Suprapubic skin (tissue), 4 donors: ENCODE measurements at places on chromosomes 16 and 17.

DNA sequence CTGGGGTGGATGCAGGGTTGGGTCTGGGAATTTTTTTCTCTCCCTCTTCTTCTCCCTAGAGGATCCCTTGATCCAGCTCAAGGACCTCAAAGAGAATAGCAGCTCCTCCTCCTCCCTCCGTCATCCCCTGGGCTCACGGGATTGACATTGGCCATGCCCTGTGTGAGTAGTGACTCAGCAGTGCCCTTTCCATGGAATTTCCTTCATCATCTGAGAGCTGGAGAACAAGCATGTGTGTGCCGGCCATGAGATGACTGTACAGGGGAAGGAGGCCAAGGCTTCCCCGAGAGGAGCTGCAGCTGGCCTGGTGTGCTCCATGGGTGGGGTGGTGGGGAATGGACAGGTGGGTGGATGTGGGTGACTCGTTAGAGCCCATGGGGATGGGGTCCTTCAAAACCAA, 8.9 kb upstream of the WSCD1 start:
- no peak overlapping the region for H3K27ac ChIP-seq
- no peak overlapping the region for H3K4me3 ChIP-seq

DNA sequence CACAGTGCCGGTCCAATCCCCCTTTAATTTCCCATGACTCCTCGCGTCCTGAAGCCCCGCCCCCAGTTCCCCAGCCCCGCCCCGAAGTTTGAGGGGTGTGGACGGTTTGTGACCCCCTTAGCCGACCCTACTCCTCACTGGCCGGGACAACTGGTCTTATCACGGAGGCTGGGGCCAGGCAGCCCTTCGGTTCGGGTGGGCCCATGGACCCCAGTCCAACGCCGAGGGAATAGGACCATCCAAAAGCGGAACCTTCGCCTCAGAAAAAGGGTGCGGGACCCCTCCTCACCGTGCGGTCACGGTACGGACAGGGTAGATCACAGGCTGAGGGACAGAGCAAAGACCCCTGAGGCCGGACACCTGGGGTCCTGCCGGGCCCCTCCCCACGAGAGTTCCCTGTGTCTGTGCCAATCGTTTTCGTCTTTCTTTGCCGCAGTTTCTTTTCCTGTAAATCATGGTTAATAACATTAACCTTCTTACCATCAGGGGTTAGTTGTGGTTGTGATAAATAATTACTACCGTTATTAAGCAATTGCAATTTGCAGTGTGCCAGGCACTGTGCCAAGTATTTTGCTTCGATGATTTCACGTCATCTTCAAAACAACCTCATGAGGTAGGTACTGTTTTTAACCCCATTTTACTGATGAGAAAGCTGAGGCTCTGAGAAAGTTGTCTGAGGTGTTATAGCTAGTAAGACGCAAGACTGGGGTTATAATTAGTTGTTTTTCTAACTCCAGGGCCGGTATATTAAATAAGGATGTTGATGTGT, 543 bp downstream of the TMUB2 start:
- peaks cover 31% of the 10 kb centered on the region for H3K36me3 ChIP-seq
- peak overlapping the region; percentile 92 for H3K27ac ChIP-seq
- DNase-seq = no peak
- H3K4me1 ChIP-seq = peaks cover 30% of the 10 kb centered on the region
- no peaks in the 10 kb centered on the region for H3K27me3 ChIP-seq

GRCh38 chr17:74805591-74805991, 29.4 kb upstream of the NAT9 start:
- H3K4me1 ChIP-seq = no peaks in the 10 kb centered on the region
- no peak overlapping the region for H3K27ac ChIP-seq
- no peaks in the 10 kb centered on the region for H3K27me3 ChIP-seq
- H3K36me3 ChIP-seq = peaks cover 36% of the 10 kb centered on the region
- DNase-seq = no peak
- no peak overlapping the region for H3K4me3 ChIP-seq

DNA sequence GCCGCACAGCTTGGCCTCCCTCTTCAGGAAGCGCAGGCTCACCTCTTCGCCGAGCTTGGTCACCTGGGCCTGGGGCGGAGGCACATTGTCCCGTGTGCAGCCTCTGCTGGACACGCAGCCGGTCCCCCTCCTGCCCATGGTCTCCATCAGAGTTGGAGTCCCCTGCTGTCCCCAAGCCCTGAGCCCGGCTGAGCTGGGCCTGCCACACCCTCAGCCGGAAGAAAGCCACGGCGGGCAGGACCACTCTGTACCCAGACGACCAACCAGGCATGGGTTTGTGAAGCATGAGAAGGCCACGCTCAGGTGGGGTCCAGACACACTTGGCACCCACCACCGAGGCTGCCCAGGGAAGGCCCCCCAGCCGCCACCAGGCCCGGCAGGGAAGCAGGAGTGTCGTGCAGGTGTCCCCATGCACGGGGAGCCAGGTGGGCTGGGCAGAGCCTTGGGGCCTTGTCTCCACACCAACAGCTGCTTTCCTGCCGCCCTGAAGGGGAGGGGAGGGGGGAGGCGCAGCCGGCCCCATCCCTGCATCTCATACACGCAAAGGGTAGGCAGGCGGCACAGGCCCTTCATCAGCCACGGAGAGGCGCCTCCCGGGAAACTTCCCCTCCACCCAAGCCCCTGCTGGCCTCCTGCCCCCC, 5.2 kb downstream of the CCDC154 start:
- no peaks in the 10 kb centered on the region for H3K36me3 ChIP-seq
- no peaks in the 10 kb centered on the region for H3K27me3 ChIP-seq
- H3K27ac ChIP-seq = no peak overlapping the region
- H3K4me3 ChIP-seq = no peak overlapping the region

GRCh38 chr16:2473999-2474876, 689 bp upstream of the TBC1D24 start:
- peaks cover 23% of the 10 kb centered on the region for H3K27me3 ChIP-seq
- peak overlapping the region; percentile 59 for H3K4me3 ChIP-seq
- peaks cover 61% of the 10 kb centered on the region for H3K4me1 ChIP-seq
- peak overlapping the region; percentile 65 for H3K27ac ChIP-seq
- H3K36me3 ChIP-seq = no peaks in the 10 kb centered on the region

- DNase-seq = no peak
- H3K27me3 ChIP-seq = no peaks in the 10 kb centered on the region
- H3K27ac ChIP-seq = no peak overlapping the region
- H3K36me3 ChIP-seq = peaks cover 49% of the 10 kb centered on the region
Observed at GRCh38 chr16:31464781-31465260, 5.5 kb downstream of the ARMC5 start.

DNA sequence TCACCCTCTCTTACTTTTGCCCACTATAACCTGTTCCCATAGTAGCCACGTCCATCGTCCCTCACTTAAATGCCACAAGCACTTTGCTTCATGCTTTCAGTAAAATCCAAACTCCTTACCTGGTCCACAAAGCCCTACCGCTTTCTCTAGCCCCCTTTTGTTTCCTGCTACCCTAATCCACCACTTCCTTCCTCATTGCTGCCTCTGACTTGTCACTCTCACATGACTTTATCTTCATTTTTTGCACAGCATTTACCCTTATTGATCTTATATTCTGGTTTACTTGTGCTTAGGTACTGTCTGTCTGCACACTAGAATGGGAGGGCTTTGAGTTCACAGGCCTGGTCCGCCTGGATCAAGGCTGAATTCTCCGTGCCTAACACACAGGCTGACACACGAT, 340.0 kb downstream of the XYLT1 start:
- H3K4me1 ChIP-seq = no peaks in the 10 kb centered on the region
- peaks cover 35% of the 10 kb centered on the region for H3K36me3 ChIP-seq
- no peak for DNase-seq
- no peaks in the 10 kb centered on the region for H3K27me3 ChIP-seq
- H3K4me3 ChIP-seq = no peak overlapping the region

DNA sequence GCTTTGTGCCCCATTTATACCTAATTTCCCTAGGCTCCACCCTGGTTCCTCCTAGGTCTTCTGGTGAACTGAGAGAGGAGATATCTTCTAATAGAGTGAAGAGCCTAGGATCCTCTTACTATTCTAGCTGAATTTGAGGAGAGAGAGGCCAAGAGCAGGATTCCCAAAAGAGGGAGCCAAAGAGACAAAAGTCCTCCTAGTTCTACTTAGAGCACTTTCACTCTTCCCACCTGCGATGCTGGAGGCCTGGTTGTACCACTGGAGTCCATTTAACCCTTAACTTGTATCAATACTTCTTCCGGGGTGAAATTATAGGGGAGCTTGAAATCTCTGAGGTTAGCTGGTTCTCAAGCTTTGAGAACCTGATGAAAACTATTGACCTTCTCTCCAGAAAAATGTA, 3.4 kb upstream of the SSH2 start:
- H3K27me3 ChIP-seq = no peaks in the 10 kb centered on the region
- no peaks in the 10 kb centered on the region for H3K36me3 ChIP-seq
- no peak overlapping the region for H3K4me3 ChIP-seq
- DNase-seq = no peak

DNA sequence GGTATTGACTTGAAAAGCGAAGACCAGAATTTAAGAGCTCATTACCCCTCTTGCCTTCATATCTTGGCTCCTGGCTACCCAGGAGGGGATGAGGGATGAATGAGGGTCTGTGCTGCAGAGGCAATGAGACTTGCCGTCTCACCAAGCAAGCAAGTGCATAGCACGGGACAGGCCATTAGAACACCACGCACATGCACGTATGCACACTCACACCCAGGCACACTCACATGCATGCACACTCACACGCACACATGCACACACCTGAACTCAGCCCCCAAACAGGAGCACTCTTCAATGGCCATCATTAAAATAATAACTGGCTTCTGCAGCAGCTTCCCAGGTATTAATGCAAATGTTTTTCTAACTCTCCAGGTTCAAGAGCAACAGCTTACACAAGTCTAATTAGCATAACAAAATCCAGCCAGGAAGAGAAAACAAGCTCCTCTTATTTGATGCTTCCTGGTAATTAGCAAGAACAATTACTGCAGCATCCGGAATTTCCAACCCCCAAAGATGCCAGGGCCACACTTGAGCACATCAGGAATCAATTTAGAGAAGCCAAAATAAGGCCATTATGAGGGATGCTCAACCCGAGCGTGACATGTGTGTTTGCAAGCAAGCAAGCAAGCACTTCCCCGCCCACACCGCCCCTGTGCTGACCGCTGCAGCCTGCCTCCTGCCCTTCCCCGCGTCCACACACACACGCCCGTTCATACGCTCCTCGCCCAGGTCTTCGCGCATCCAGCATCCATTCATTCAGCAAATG, 171.6 kb upstream of the TNRC6C start:
- H3K4me1 ChIP-seq = no peaks in the 10 kb centered on the region
- H3K27me3 ChIP-seq = peaks cover 26% of the 10 kb centered on the region
- no peak for DNase-seq
- no peak overlapping the region for H3K27ac ChIP-seq
- H3K36me3 ChIP-seq = no peaks in the 10 kb centered on the region

DNA sequence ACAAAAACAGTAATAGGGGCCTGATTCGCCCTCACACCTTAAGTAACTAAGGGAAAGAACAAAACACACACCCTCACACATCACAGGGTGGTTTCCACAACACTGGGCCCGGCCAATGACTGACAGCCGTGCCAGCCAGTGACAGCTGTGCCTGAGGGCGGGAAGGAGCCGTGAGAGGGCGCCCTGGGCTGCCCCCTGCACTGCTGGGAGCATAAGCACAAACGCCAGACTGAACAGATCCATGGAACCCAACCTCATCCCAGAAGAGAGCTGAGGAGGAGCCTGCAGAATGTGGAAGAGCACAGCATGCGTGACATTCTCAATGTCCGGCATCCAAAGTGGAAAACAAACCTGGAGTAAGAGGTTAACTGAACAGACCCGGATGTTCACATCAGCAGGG, 16.0 kb downstream of the CSNK1D start:
- no peak overlapping the region for H3K4me3 ChIP-seq
- no peak overlapping the region for H3K27ac ChIP-seq
- peaks cover 96% of the 10 kb centered on the region for H3K36me3 ChIP-seq
- H3K27me3 ChIP-seq = no peaks in the 10 kb centered on the region
- no peak for DNase-seq

DNA sequence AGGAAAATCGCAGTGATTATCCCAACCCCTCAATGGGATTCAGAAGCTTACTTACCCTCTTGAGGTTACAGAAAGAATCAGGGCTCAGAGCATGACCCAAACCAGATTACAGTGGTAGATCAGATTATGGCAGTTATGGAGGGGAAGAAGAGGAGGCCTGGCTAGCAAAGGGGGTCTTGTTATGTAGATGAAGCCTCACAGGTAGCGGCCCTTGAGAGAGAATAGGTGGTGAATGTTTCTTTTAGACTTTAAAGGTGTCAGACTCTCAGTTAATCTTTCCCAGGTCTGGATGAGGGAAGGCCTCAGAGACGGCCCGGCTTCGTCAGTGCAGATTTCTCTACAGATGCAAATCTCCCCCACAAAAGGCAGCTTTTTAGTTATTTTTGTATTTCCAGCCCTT, 15.6 kb downstream of the RNF112 start:
- H3K4me1 ChIP-seq = peaks cover 9% of the 10 kb centered on the region
- H3K27me3 ChIP-seq = no peaks in the 10 kb centered on the region
- DNase-seq = no peak
- H3K36me3 ChIP-seq = no peaks in the 10 kb centered on the region
- no peak overlapping the region for H3K27ac ChIP-seq

- no peak overlapping the region for H3K4me3 ChIP-seq
- no peak for DNase-seq
- H3K36me3 ChIP-seq = no peaks in the 10 kb centered on the region
- H3K27me3 ChIP-seq = no peaks in the 10 kb centered on the region
Observed at GRCh38 chr16:76182041-76182635, 95.1 kb upstream of the CNTNAP4 start.

GRCh38 chr17:42285346-42286050, 2.8 kb upstream of the STAT5A start:
- no peaks in the 10 kb centered on the region for H3K36me3 ChIP-seq
- H3K4me1 ChIP-seq = peaks cover 57% of the 10 kb centered on the region
- H3K27ac ChIP-seq = no peak overlapping the region
- no peaks in the 10 kb centered on the region for H3K27me3 ChIP-seq
- DNase-seq = peak; percentile 45
- no peak overlapping the region for H3K4me3 ChIP-seq

GRCh38 chr17:76501018-76501826, at the start of gene RHBDF2:
Gene RHBDF2, minus strand, starts transcription at chr17:76501423. Its CDS starts 19,899 bp downstream, at chr17:76481524.
- H3K36me3 ChIP-seq = no peaks in the 10 kb centered on the region
- H3K4me3 ChIP-seq = peak within 1 kb of the TSS; percentile 69
- DNase-seq = peak; percentile 92

DNA sequence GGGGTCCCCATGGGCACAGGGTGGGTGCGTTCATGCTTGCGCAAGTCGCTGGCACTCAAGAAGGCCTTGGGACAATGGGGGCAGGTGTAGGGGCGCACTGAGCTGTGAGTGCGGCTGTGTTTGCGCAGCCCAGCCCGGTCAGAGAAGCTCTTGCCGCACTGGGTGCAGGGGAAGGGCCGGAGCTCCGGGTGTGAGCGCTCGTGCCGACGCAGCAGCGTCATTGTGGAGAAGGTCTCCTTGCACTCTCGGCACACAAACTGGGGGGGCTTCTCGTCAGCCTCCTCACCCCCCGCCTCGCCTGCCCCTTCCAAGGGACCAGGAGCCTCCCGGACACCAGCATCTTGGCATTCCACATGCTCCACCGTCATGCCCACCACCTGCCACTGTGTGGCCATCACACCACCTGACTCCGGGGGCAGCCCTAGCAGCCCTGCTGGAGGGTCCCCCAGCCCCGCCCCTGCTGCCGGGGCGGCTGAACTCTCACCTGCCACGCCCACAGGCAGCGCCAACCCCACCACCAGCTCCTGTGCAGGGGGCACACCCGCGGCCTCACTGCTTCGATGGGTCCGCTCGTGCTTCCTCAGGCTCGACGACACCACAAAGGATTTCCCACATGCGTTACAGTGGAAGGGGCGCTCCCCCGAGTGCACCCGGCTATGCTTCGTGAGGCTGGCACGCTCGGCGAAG, 12.8 kb downstream of the ZNF668 start:
- DNase-seq = no peak
- no peak overlapping the region for H3K27ac ChIP-seq
- H3K4me1 ChIP-seq = peaks cover 16% of the 10 kb centered on the region
- peaks cover 36% of the 10 kb centered on the region for H3K36me3 ChIP-seq
- no peaks in the 10 kb centered on the region for H3K27me3 ChIP-seq

GRCh38 chr17:67365738-67366192, 612 bp downstream of the PSMD12 start:
- no peaks in the 10 kb centered on the region for H3K27me3 ChIP-seq
- peak overlapping the region; percentile 96 for H3K27ac ChIP-seq
- peak; percentile 43 for DNase-seq
- H3K4me1 ChIP-seq = peaks cover 44% of the 10 kb centered on the region
